ENCODE measurements at places on chromosomes 5 and 9.

DNA sequence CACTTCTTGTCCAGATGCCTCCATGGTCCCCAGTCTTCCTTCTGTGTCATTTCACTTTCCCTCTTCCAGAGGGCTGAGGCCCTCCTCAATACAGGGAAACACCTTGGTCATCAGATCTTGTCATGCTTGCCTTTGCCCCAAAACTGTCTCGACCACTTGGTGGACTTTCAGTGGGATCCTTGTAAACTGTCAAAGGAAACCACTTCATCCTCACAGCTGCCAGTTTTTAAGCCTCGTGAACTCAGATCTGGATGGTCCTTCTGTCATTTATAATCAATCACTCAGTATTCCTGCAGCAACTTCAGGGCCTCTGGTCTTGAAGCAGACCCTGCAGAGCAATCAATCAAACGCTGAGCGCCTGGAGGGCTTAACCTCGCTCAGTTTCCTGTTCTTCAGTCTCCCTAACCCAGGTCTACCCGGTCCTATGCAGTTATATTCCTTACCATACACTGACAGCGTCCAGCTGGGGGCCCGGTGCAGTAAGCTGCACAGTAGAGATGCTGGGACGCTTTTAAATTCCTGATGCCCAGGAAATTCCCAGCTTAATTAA is 74.6 kb downstream of the GOLPH3 start:
- DNase-seq: no peak

- DNase-seq: no peak
These were observed 60.8 kb downstream of the MLLT3 start for GRCh38 chr9:20561531-20561930.

DNA sequence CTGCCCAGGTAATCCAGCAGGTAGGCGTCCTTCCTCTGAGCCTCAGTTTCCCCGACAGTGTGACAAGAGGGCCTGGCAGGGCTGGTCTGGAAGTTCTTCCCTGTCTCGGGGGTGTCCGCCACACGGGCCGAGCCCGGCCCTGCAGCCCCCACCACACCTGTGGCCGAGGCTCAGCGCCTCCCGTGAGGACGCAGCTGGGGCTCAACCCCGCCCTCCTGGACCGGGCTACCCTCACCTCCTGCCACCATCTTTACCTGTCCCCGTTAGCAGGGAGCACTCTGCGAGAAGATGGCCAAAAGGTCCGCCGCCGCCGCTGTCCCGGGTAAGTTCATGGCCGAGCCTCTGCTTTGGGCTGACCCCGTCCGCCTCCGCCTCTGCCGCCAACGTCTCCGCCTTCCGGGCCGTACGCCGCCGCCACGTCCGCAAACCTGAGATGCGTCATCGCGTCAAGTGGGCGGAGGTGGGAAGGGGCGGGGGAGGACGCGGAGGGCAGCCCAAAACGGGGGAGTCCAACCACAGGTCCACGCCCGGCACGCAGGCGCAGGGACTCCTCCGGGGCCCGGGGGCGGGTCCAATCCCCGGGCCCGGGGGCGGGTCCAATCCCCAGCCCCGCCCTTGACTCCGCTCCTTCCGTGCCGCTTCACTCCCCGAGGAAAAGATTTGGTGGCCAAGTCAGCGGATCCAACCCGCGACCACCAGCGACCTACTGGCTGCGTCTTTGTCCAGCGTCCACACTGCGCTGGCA is at the start of gene LYSMD3:
Gene LYSMD3, minus strand, starts transcription at position 391 of the 745 bp plus-strand sequence. CDS start 4,295 bp downstream, outside the sequence.
- peak; percentile 94 for DNase-seq

DNA sequence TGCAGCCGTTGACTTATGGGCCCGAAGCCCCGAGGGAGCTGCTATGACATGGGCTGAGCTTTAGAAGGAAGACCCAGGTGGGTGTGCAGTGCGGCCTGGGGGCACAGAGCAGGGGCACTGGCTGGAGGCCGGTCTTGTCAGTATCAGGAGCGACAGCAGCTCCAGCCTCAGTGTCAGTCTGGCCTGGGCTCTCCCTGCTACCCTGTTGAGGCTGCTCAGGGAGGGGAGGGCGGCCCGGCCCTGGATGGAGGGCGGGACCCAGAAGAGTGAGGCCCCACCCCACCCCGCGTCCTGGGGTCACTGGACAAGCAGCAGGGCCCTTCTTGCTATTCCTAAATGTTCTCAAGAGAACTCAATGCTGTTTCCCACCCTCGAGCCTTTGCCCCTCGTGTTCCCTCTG is 18.0 kb downstream of the GFI1B start:
- DNase-seq: no peak

- DNase-seq: peak; percentile 57
These were observed 91.1 kb downstream of the ZNF608 start for GRCh38 chr5:124655251-124655917.

GRCh38 chr9:127181315-127181580 is 58.8 kb upstream of the ANGPTL2 start:
- no peak for DNase-seq

GRCh38 chr9:84597131-84597530 is 72.4 kb upstream of the NTRK2 start:
- no peak for DNase-seq

DNA sequence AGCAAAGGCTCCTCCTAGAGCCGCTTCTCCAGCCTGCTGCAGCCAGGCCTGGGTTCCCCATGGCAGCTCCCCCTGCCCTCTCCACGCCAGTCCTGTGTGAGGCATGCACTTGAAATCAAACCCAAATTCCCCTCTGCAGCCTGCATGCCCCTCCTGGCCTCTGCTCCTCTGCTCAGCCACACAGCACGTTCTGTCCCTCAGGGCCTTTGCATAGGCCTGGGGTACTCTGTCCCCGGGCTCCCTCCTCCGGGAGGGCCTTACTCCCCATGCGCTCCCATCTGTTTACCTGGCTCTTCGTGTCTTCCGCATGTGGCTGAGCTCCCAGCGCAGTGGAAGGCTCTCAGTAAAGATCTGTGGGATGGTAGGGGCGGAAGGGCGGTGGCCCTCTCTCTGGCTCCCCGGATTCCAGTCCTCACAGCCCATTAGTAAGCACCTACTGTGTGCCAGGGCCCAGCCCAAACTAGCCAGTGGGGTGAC is 203.5 kb upstream of the IER5L start:
- DNase-seq: no peak

GRCh38 chr5:147188200-147189108 is 46.4 kb upstream of the STK32A start:
- DNase-seq: peak; percentile 76

GRCh38 chr9:24487250-24487861 is 58.3 kb downstream of the IZUMO3 start:
- no peak for DNase-seq

GRCh38 chr9:137167747-137168572 is 1.9 kb downstream of the LRRC26 start:
- no peak for DNase-seq

DNA sequence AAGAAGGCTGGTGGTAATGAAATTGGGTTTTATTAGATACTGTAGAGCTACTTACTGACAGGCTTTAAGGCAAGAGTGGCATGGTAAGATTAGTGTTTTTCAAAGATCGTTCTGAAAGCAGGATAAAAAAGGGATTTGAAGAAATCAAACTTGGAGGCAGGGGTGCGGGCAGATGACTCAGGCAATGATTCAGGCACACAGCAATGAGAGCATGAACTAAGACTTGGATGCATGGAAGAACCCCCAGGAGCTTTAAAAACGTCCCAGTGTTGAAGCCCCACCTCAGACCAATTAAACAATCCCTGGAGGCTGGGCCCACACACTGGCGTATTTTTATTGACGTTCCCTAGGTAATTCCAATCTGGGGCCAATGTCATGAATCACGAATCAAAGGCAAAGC is 102.5 kb downstream of the SREK1 start:
- DNase-seq: peak; percentile 71

GRCh38 chr5:139651853-139652787 is 4.0 kb downstream of the CXXC5 start:
- DNase-seq: peak; percentile 96

GRCh38 chr5:112210430-112211005 is 208.6 kb downstream of the EPB41L4A start:
- peak; percentile 17 for DNase-seq

GRCh38 chr9:12753931-12754330 is 20.9 kb upstream of the LURAP1L start:
- DNase-seq: no peak

DNA sequence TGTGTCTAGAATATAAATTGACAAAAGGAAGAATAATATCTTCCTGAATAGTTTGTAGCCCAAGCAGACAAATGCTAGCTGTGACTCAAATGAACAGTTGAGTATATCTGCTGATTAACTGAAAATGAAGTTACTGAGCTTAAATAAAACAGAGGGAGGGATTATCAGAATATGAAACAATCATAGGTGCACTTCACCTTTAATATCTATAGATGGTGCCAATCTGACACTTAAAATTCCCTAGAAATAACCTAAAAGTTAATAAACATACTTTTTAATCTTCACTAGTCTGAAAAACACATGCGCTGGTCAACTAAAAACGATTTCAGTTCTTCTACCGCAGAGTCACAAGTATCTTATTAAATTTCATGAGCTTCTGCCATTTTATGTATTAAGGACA is 280.8 kb upstream of the RASA1 start:
- no peak for DNase-seq

- no peak for DNase-seq
These were observed 11.7 kb downstream of the SOX30 start for GRCh38 chr5:157640406-157641066.

GRCh38 chr5:180140079-180140554 is 68.6 kb upstream of the RNF130 start:
- DNase-seq: no peak

DNA sequence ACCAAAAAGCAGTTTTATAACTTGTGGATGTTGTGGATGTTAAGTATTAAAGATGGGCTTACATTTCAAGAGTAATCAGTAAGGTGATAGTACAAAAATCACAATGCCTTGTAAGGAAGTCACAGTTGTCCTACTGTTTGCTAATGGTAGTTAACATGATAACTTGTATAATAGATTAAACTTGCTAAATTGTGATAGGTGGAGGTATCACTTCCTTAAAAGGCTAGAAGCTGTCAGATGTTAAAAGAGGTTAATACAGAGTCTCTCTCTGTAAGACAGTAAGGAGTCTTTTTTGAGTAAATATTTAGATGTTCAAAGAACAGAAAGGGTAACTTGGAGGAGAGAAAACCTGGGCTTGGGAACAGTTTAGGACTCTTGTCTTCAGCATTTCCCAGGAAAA is 14.2 kb upstream of the MACIR start:
- DNase-seq: no peak

- no peak for DNase-seq
These were observed 269.4 kb downstream of the CWC27 start for GRCh38 chr5:65037831-65038815.

DNA sequence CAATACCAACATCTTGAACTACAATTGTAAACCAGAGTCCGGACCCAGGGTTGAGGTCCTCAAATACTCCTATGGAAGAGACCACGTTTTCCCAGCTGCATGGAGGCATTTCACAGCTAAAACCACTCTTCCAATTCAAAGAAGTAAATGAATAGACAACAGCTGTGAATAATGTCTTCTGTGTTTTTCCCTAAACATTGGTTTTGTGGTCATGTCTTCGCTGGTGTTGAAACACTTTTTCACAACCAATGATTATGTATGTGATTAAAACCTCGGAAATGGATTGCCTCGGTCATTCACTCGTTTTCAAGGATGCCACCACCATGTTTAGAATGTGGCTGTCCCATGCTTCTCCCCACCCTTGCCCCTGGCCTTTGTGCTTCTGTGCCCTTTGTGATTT is 9.4 kb upstream of the TENT4A start:
- DNase-seq: peak; percentile 48

GRCh38 chr9:113654605-113655428 is 191.3 kb downstream of the RGS3 start:
- no peak for DNase-seq

- no peak for DNase-seq
These were observed 58.8 kb upstream of the RAI14 start for GRCh38 chr5:34597034-34598027.

GRCh38 chr5:35488055-35488454 is 129.6 kb upstream of the SPEF2 start:
- no peak for DNase-seq

All from LHCN-M2 (cell line).